ENCODE measurements at places on chromosomes 7 and 10.

- DNase-seq = no peak
Measured at GRCh38 chr7:85023066-85023712, 163.7 kb downstream of the SEMA3D start.

DNA sequence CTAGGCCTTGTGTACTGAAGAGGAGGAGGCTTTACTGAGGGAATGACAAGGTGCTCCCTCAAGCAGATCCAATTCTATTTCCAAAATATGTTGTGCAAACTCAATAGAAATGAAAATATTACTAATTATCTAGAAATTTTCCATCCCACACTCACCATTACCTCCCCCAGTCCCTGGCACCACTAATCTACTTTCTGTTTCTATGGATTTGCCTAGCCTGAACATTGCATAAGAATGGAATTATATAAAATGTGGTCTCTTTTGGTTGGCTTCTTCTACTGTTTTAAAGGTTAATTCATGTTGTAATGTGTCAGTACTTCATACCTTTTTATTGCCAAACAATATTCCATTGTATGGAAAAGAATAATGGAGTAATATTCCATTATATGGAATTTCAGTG is 18.7 kb upstream of the NUB1 start:
- DNase-seq = no peak

GRCh38 chr10:21655236-21655635 is 121.2 kb downstream of the MLLT10 start:
- DNase-seq = no peak

- no peak for DNase-seq
Measured at GRCh38 chr10:74310652-74311257, 159.7 kb downstream of the ADK start.

DNA sequence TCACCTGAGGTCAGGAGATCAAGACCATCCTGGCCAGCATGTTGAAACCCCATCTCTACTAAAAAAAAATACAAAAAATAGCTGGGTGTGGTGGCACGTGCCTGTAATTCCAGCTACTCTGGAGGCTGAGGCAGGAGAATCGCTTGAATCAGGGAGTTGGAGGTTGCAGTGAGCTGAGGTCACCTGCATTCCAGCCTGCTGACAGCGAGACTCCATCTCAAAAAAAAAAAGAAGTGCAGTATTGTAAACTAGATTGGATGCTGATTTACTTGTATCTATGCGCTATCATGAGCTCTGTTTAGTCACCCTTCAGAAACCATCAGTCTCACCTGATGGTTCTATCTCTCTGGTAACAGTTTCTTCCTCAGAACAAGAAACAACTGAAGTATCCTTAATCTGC is 13.8 kb downstream of the ZSCAN21 start:
- DNase-seq = no peak

GRCh38 chr7:43533801-43534479 is 49.0 kb upstream of the STK17A start:
- DNase-seq = no peak

- no peak for DNase-seq
Measured at GRCh38 chr10:101686133-101686925, 8.6 kb downstream of the FBXW4 start.

GRCh38 chr7:66150471-66150870 is 35.8 kb downstream of the CRCP start:
- DNase-seq = no peak

DNA sequence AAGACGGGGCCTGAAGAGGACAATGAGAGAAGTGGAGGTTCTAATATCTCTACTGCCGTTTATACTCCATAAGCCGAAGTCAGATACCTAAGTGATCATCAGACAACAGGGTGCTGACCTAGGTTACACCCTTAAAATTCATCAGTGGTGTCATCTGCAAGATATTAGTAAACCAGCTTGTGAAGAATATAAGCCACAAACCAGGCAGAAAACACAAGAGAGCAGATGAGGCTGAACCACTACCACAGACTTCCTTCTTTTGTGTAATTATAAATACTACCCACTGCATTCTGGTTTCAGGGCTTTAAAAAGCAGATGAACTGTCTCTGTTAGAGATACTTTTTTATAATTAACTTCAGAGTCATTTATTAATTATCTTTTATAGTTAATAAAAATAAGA is 69.0 kb upstream of the LRRC17 start:
- no peak for DNase-seq

GRCh38 chr7:121447243-121447910 is 51.3 kb upstream of the FAM3C start:
- DNase-seq = no peak

DNA sequence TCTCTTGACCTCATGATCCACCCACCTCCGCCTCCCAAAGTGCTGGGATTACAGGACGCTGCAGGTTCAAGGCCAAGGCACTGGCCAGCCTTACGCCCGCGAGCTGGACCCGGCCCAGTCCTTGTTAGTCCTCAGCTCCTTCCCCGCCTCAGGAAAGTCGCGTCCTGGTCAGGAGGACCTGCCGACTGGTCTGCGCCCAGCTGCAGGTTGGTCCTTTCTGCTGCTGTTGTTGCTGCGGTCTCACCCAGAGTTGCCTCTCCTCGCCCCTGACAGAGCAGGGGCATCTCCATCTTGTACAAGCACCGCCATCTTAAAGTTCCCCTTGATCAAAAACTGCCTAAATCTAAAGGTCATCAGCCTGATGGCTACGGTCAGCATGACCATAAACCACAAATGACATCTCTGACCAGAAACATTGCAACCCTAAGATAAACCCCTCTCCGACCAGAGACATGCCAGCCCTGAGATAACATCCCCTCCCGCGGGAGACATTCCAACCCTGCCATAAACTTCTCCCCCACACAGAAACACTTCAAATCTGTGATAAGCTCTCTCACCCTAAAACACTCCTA is 13.9 kb upstream of the BMS1 start:
- no peak for DNase-seq

Data from activated CD4-positive, alpha-beta T cell treated with anti-CD3 and anti-CD28 coated beads, Interleukin-2, amount 50 U/mL, for 24 hours (primary cell).